ENCODE measurements at places on chromosomes 12 and 14.

DNA sequence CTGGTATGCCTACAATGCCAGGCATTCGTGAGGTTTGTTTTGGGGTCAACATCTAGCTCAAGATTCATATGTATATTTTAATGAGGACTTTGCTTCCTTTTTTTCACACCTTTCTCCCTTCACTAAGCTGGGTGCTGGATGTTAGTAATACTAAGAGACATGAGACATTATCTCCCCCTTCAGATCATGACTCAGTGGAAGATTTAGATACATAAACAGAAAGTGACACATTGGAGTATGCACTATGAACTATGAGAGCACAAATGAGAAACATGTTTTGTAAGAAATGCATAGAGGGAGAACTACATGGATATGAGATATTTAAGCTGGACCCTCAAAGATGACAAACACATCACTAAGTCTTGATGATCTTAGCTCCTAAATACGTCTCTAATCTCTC is 286.3 kb downstream of the RPAP3 start:
- DNase-seq: no peak

- no peak for DNase-seq
These were observed 153.4 kb downstream of the FUT8 start for GRCh38 chr14:65565948-65566347.

DNA sequence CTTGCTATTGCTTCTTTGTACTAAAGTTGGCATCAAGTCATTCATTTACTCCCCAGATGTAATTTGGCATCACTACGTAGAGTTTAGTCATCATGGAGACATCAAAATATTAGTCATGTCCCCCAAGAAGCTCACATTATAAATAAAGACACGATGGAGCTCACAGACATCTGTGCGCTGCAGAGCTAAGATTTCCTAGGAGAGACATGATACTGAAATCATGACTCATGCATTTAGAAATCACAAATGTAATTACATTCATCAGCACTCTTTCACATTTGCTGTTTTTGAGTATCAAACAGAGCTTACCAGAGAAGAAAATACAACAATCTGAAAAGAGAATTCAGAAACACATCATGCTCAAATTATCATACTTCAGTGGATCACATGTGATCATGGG is 169.8 kb downstream of the LRIG3 start:
- DNase-seq: no peak

GRCh38 chr12:117142094-117142493 is 42.9 kb upstream of the TESC start:
- no peak for DNase-seq

GRCh38 chr12:15664491-15664890 is 124.7 kb downstream of the EPS8 start:
- DNase-seq: no peak

DNA sequence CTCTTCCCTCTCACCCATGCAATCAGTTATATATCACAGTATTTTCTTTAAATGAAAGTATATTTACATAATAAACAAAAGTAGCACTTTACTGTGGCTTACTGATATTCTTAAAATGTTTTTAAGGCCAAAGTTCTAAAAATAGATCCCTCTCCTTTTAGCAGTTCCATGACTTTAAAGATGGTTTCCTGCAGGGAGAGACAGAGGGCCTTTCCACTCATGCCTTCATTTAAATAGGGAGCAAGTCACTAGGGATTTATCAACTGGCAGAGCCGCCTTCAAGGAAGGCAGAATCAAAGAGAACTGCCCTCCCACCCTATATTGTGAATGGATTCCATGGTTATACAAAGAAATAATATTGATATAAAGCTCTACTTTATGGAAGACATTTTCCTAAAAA is 55.5 kb downstream of the DUSP16 start:
- no peak for DNase-seq

DNA sequence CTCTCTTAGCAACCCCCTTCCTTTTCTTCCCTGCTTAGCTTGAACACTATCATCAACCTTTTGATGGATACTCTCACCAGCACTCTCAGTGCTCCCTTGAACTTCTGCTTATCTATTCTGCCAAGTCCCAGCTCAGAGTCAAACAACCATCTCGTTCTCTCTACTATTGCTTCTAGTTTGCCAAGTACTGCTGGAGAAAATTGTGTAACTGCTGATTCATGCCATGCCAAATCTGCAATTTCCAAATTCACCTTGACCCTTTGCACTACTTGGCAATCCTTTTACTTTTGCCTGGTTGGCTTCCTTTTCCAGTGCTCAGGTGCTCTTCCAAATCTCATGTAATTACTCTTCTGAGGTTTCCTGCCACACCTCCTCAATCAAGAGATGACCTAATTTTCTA is 2.8 kb upstream of the CCDC196 start:
- no peak for DNase-seq

GRCh38 chr12:105576261-105576660 is 245.8 kb downstream of the C12orf75 start:
- DNase-seq: no peak

- DNase-seq: no peak
These were observed 57.8 kb upstream of the FUT8 start for GRCh38 chr14:65354715-65355114.

- DNase-seq: no peak
These were observed 18.0 kb upstream of the DLK1 start for GRCh38 chr14:100708425-100709288.

GRCh38 chr12:72074065-72074464 is 135.4 kb downstream of the TPH2 start:
- DNase-seq: no peak

- no peak for DNase-seq
These were observed 10.6 kb downstream of the METAP2 start for GRCh38 chr12:95484524-95484923.

- DNase-seq: no peak
These were observed 17.9 kb upstream of the PLEKHG6 start for GRCh38 chr12:6292606-6293005.

DNA sequence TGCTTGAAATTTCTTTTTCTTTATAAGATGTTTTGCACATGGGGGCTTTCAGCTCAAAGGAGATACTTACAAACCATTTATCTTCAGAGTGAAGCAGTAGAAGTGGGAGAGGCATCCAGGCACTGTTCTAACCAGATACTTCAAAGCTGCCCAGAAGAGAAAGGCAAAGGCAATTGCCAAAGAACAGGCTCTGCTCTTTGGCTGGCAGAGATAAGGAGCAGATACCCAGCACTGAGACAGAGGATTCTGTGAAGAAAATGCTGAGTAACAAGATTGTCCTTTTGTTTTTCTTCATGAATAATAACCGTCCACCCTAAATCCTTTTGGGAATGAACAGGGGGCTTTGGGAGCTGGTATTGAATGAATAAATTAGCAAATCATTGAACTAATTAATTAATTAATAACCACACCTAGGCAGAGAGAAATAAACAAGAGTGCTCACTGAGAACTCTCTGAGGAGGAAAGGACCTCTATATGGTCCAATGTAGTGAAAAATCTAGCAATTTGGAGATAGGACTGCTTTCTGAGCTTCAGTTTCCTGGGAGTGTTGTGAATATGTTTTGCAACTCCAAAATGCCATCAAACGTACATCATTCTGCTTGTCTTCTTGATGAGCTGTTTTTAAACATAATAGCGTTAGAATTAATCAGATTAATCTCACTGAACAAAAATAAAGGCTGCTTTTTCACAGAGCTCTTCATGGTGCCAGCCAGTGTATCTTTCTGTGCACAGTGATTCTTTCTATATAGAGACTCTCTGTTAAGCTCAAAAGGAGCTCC is 192.8 kb upstream of the AMIGO2 start:
- no peak for DNase-seq

- DNase-seq: no peak
These were observed 43.2 kb downstream of the CYP46A1 start for GRCh38 chr14:99727096-99727870.

GRCh38 chr14:30468354-30468753 is 90.6 kb upstream of the G2E3 start:
- no peak for DNase-seq

GRCh38 chr12:93134893-93135285 is 205.8 kb upstream of the EEA1 start:
- DNase-seq: no peak

DNA sequence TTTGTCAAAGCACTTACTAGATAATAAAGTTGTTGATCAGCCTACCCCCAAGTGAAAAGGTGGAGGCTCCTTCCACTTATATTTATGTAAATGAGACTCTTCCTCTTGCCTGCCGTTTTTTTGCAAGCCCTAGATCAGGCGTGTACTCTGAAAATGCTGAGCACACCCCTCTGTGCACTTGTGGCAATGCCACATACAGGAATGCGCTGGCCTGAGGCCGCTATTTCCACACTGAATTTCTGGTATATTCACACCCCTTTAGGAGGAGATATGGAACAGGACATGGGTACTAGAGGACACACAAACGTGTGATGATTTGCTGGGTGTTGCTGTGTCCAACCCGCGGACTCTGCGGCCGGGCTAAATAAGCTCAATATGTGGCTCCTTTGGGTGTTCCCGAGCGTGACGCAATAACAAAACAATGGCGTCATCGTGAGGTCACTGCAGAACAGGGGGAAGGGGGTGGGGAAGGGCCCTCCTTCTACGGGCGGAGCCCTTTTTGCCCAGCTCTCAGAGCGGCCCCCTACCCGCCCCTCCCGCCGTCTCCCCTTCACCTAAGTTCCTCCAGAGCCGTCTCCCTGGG is 554 bp upstream of the TSPAN31 start:
- DNase-seq: peak; percentile 84

DNA sequence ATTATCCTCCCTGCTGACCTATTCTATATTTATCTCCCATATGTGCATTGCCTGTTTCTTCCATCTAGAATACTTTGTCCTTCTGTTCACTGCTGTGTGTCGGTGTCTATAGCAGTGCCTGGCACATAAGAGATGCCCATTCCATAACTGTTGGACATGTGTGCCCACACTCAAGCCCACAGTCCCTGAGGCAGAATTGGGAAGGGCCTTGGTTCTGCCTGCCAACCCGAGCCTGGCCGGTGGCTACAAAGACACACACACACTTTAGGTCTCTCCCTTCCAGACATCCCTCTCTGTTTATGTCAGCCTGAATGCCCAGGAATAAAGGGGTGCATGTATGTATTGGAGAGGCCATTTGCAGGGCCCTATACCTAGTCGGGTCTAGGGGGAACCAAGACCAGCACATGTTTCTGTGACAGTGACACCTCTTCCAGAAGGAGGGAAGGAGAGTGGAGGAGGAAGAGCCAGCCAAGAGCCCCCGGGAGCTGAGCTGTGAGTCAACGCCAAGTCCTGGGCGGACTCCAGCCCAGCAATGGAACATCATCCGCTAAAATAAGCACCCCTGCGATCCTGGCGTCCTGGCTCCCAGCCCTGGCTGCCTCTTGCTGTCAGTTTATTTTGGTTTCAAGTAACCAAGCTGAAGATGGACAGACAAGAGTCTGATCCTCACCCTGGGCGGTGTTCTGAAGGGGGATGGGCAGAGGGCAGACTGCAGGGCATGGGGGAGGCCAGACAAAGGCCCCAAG is 4.3 kb upstream of the ASB2 start:
- no peak for DNase-seq

- DNase-seq: no peak
These were observed at the start of gene OR6C76 for GRCh38 chr12:55425954-55426353. OR6C76 (plus strand) TSS chr12:55426254; CDS start chr12:55426254, 0 bp downstream.

GRCh38 chr12:26467351-26467750 is 272.0 kb downstream of the SSPN start:
- DNase-seq: no peak

- DNase-seq: no peak
These were observed 76.7 kb downstream of the TBK1 start for GRCh38 chr12:64528616-64529015.

GRCh38 chr14:89252887-89253532 is 164.0 kb downstream of the FOXN3 start:
- DNase-seq: no peak

DNA sequence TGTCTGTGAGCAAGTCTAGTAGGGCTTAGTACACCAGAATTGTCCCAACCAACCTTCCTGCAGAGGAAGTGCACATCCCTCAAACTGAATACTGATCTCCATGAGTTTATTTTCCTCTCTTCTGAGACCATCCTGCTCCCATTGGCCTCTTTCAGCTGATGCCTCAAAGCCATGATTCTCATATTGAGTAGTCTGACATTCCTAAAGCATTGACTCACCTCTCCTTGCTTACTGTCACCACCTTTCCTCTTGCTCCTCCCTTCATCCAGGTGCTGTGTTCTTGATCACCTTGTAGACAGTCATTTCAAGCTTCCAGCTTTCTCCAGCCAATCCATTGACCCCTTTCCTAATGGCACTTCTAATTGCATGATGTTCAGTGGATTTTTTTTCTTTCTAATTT is 583.7 kb upstream of the USP15 start:
- DNase-seq: no peak

GRCh38 chr12:52229836-52230343 is 3.2 kb upstream of the KRT7 start:
- DNase-seq: no peak

GRCh38 chr12:115203701-115204100 is 519.7 kb upstream of the TBX3 start:
- DNase-seq: no peak

DNA sequence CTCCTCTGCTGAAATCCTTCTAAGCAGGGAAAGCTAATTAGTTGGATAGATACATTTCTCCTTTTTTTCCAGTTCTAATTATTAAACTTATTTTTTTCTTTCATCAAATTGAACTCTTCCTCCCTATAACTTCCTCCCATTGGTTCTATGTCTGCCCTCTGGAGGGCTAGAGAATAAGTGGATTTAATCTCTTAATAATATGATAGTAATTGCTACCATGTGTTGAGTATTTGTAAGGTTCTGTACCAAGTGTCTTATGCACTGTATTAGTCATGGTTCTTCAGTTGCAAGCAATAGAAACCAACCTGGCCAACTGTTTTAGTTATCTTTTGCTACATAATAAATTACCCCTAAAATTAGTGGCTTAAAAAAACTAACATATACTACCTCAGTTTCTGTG is 190.5 kb upstream of the PLXNC1 start:
- no peak for DNase-seq

- no peak for DNase-seq
These were observed 21.1 kb upstream of the C1S start for GRCh38 chr12:7039403-7039802.

DNA sequence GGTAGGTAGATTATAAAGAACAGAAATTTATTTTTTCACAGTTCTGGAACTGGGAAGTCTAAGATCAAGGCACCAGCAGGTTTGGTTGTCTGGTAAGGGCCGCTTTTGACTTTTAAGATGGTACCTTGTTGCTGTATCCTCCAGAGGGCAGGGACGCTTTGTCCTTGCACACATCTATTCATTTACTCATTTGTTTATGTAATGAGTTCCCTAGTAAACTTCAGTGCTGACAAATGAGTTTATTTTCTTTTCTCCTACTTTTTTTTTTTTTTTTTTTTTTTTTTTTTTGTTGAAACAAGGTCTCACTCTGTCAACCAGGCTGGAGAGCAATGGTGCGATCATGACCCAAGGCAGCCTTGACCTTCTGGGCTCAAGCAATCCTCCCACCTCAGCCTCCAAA is 195.7 kb downstream of the FBXL14 start:
- DNase-seq: no peak

All from stimulated activated CD4-positive, alpha-beta T cell treated with anti-CD3 and anti-CD28 coated beads, Interleukin-1b, Interleukin-23, amount 100 ng/mL, for 48 hours (primary cell).